ENCODE measurements at places on chromosomes 2 and 18.

DNA sequence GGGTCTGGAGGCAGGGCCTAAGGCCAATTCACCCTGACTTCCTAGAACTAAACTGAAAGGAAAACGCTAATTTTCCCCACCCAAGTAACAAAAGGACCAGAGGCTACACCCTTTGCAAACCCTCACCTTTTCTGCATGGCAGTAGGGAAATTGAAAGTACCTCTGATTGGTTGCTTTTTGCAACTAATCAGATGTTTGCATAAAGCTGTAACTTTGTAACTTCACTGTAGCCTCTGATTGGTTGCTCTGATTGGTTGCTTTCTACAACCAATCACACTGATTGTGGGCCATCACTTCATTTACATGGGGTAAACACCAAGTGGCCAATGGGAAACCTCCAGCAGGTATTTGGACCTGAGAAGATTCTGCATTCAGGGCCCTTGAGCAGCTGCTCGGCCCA, 20.8 kb downstream of the EIPR1 start:
- DNase-seq, result no peak

GRCh38 chr2:203070701-203071100, 56.0 kb downstream of the NBEAL1 start:
- no peak for DNase-seq

- DNase-seq, result no peak
These were observed 19.7 kb upstream of the PPM1B start for GRCh38 chr2:44148999-44149398.

- no peak for DNase-seq
These were observed 58.8 kb upstream of the ST8SIA5 start for GRCh38 chr18:46815661-46816060.

DNA sequence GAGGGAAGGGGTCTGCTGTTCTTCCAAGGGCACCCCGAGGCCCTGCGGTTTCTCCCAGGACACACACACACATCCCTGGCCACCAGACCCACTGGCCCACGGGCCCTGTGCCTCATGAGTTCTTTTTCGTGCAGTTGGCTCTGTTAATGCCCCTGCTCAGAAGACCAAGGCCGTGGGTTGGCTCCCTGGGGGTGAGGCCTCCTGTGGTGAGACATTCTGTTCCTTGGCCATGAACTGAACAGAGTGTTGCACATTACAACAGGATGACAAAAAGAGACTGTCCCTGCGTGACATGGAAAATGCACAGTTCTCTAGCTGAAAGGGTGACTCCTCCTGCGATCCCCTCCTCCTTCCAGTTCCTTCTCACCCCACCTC, 30.7 kb downstream of the SH2D6 start:
- DNase-seq, result no peak

- DNase-seq, result no peak
These were observed 5.0 kb downstream of the EVX2 start for GRCh38 chr2:176078541-176079284.

All from left hindlimb (tissue), 1 donor.